ENCODE measurements at places on chromosomes 2 and 18.

- no peak for DNase-seq
Observed at GRCh38 chr2:158025255-158025996, 76.2 kb upstream of the UPP2 start.

GRCh38 chr2:179235463-179236108, 29.0 kb downstream of the SESTD1 start:
- DNase-seq, result no peak

GRCh38 chr2:26448651-26449050, 29.3 kb downstream of the OTOF start:
- no peak for DNase-seq

DNA sequence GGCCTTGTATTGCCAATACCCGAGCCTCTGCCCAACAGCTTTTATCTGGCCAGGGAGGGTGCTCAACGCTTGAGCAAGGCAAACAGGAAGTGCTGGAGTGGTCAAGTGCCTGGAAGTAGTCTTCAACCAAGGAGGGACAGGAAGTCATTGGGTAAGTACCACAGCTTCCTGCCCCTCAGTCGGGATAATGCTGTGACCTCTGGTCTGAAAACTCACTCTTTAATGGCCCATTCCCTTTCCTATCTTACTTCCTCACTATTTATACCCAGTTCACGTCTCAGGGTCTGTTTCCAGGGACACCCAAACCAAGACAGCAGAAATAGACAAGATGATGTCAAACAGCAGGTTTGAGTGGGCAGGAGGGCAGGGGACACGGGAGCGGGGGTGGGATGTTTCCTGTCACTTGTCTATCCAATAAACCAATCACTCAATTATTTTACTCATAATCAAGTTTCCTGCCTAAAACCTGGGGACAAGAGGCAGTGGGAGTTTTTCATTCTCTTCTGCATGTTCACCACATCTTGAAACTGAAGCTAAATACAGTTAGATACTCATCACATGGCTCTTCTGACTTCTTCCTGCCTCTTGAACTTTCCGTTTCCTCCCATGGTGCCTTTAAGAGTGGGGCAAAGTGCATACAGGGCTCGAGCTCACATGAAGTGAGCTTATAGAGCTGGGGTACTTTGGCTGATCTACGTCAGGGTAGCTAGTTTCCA, 68.9 kb upstream of the CAB39 start:
- DNase-seq, result peak; percentile 64

GRCh38 chr2:26840937-26841610, 6.9 kb upstream of the DPYSL5 start:
- no peak for DNase-seq

DNA sequence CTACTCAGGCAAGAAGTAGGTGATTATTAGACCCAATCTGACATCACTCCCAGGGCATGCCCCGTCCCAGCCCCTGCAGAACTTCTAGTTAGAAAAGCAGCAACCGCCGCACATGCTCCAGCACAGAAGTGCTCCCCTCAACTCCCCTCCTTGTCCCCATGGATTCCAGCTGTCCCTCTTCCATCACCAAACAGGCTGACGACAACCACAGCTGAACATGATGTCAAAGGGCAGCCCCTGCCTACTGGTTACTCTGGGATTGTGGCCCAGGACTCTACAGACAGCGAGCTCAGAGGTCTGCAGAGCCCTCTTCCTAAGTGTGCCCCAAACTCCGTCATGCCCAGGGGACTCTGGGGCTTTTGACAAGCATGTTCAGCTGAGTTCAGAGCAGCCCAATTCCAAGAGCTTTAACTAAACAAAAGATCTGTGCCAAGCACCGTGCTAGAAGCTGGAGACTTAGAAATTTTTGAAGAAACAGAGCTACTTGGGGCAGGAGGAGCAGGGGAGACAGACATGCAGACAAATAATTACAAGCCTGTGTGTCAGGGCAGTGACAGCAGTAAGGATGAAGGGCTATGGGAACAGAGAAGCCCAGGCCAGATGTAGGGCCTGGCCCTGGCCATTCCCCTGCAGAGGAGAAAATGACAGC, 148.1 kb downstream of the BCL11A start:
- DNase-seq, result no peak

GRCh38 chr18:58544616-58545337, 84.1 kb downstream of the ALPK2 start:
- DNase-seq, result no peak

- no peak for DNase-seq
Observed at GRCh38 chr18:7234956-7235355, 4.1 kb downstream of the LRRC30 start.

GRCh38 chr18:66511792-66512191, 92.1 kb downstream of the CDH19 start:
- no peak for DNase-seq

GRCh38 chr2:185618625-185619024, 120.0 kb upstream of the FSIP2 start:
- no peak for DNase-seq

DNA sequence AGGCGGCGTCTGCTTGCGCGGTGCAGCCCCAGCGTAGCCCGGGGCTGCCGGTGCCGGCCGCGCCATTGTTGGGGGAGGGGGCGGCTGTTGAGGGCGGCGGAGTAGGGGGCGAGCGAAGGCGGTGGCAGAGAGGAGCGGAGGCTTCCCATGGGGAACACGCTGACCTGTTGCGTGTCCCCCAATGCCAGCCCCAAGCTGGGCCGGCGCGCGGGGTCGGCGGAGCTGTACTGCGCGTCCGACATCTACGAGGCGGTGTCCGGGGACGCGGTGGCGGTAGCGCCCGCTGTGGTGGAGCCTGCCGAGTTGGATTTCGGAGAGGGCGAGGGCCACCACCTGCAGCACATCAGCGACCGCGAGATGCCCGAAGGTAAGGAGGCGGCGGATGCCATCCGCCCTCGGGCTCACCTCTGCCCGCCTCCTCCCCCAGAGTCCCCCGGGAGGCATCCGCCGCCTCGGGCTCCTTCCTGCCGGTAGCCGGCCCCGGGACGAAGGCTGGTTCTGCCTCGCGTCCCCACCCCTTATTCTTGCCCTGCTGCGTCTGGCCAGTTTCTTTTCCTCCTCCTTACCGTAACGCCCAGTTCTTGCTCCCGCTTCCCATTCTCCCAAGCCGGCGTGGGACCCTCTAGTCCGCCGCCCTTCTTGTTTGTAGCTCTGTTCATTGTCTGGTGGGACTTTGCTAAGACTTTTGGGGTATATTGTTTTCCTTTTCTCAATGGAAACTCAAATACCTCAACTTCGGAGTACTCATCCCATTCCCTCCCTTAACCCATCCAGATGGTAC, 500 bp downstream of the CCNYL1 start:
- DNase-seq, result peak; percentile 54

DNA sequence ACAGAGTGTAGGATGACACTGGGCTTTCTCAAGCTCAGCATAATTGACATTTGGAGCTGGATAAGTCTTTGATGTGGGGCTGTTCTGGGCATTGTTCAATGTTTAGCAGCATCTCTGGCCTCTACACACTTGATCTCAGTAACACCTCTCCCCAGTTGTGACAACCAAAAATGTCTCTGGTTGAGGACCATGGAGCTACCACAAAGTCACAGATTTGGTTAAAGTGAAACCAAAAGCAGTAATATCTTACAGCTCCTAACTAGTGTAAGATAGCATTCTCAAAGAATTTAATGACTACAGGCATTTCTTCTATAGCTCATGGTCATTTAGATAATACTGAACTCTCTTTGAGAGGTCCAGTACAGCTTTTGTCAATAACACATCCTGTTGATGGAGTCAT, 23.4 kb upstream of the PAX3 start:
- no peak for DNase-seq

DNA sequence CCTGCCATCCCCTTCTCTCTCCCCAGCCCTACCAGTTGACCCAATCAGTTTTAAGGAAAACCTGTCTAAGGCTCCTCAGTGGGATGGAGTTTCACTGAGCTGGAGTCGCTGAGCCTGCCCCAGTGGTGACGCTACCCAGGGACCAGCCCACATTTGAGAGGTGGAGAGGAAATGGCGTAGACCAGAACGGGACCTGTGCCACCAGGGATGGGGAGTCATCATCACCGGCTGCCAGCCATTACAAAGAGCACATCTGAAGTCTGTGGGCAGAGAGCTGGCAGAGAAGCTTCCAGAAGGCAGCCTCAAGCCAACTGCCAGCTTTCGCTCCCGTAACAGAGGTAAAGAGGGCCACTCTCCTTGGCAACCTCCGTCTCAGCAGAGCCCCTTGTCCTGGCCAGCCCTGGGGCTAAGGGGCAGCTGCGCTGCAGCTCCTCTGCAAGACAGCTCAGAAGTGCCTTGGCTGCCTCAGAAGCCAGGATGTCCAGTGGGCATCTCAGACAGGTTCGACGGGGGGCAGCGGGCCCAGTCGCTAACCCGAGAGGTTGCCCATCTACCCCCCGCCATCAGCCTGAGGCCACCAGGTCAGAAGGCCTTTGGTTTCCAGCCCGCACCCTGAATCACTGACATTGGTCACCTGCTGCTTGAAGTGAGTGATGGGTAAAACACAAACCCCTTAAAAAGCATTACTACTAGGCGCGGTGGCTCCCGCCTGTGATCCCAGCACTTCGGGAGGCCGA, 15.4 kb downstream of the SDC1 start:
- DNase-seq, result no peak

GRCh38 chr18:5350636-5351035, 55.1 kb upstream of the ZBTB14 start:
- DNase-seq, result no peak

GRCh38 chr2:188765522-188766470, 208.4 kb upstream of the COL3A1 start:
- DNase-seq, result no peak

- no peak for DNase-seq
Observed at GRCh38 chr18:57023275-57023882, 123.5 kb upstream of the BOD1L2 start.

GRCh38 chr2:188813857-188814256, 160.3 kb upstream of the COL3A1 start:
- DNase-seq, result no peak

DNA sequence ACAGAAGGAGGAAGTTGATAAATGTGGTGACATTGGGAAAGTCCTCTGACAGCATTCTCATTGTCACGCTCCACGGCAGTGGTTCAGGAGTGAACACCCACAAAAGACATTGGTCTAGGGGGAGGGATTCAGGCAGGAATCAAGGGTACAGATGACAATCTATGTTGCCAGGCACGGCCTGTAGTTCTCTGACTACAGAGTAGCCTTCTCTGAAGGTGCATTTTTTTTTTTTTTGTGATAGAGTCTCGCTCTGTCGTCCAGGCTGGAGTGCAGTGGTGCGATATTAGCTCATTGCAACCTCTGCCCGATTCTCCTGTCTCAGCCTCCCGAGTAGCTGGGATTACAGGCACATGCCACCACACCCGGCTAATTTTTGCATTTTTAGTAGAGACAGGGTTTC, 7.4 kb upstream of the MOB1A start:
- DNase-seq, result peak; percentile 64

DNA sequence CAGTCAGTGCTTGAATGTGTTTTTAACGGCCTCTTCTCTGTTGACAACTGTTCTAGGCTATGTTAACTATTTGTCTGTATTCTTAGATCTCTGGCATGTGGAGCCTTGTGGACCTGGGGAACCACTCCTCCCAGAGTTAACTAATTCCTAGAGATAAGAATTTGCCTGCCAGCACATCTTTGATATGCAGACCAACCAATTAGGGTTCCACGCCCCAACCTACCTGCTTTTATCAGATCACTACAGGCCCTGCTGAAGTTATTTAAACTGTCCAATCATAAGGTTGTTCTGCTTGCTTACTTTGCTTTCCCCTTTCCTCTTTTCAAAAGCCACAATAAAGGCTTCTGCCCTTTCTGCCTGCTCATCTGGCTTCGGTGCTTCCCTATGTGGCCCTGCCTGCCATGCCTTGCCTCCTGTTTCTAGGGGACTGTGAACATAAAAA, 8.5 kb upstream of the CYBRD1 start:
- no peak for DNase-seq

GRCh38 chr2:239201884-239202283, 198.9 kb downstream of the HDAC4 start:
- no peak for DNase-seq

GRCh38 chr2:37349231-37349860, 4.9 kb downstream of the QPCT start:
- DNase-seq, result no peak

- no peak for DNase-seq
Observed at GRCh38 chr18:62663731-62664336, 51.5 kb upstream of the PHLPP1 start.

GRCh38 chr2:176291809-176292283, 22.6 kb downstream of the MTX2 start:
- DNase-seq, result no peak

DNA sequence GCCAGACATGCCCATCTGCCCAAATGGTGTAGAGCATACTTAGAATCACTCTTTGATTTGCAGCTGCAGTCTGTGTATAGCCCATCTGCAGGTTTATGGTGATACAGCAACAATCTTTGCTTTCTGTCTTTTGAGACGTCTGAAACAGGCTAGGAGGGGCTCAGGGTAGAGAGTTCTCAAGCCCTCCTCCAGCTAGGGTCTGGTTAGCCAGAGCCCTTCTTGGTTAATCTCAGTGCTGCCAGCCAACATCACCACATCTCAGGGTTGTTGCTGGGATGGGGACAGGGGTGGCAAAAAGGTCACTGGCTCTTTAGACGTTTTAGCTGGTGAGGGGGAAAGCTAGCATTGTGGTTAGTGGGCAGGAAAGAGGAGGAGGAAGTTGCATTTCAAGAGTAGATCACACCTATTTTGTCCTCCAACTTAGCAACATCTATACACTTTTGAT, 136.6 kb upstream of the ACAA2 start:
- DNase-seq, result peak; percentile 19

GRCh38 chr2:216517447-216518225, 19.0 kb downstream of the RPL37A start:
- no peak for DNase-seq

DNA sequence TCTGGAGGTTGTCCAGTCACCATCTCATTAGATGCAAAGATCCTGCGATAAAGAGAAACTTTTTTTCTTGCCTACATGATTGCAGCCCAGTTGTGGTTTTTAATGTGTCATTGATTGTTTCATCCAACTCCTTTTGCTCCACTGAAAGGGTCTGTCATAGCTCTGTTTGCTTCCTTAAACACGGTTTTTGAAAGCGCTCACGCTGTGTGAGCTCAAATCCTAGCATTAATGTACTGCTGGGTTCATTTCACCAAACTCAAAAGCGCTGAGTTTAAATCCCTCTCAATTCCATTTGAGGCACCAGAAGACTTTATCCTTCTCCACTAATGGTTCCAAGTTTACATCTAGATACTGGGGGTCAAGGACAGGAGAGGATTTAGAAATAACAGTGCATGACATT, 53.6 kb downstream of the CDK15 start:
- DNase-seq, result no peak

DNA sequence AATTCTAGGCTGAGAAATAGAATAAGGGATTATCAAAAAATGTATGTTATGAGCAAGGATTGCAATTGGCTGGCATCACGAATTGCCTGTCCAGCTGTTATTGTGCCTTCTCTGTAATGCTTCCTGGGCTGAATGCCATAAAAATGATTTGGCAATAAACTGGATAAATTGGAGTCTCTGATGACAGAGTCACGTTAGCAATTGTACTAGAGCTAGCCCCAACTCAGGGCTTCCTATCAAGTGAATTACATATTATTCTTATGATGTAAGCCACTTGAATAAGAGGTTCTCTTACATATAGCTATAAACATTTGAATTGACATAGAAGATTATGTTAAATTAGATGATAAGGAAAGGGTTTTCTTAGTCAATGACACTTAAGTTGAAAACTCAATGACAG, 607.5 kb upstream of the REG3G start:
- no peak for DNase-seq

GRCh38 chr2:200490001-200490400, 19.9 kb downstream of the KCTD18 start:
- DNase-seq, result no peak

- DNase-seq, result no peak
Observed at GRCh38 chr2:82636402-82637020, 1822.6 kb downstream of the SUCLG1 start.
